ENCODE measurements at places on chromosomes 1 and 21.

GRCh38 chr1:37159102-37159501, 124.8 kb upstream of the GRIK3 start:
- DNase-seq, result no peak

DNA sequence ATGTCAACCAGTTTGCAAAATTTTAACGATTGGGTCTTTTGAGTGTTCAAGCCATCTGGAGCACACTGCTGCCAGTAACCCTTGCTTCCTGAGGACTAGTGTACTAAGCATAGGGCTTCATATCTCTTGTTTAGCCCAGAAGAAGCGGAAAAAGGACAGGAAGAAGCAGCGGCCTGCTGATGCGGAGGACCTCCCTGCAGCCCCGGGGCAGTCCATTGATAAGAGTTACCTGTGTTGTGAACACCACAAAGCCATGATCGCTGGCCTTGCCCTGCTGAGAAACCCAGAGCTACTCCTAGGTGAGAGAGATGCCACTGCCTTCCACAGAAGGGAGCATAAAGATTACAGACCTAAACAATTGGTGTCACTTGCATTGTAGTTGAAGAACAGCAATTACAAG, 8.9 kb downstream of the METTL13 start:
- DNase-seq, result no peak

- DNase-seq, result no peak
Observed at GRCh38 chr1:39508266-39508665, 16.8 kb downstream of the BMP8A start.

GRCh38 chr1:230012741-230013140, 54.3 kb upstream of the GALNT2 start:
- no peak for DNase-seq

- DNase-seq, result no peak
Observed at GRCh38 chr1:76080552-76081079, 6.1 kb downstream of the ST6GALNAC3 start.

- no peak for DNase-seq
Observed at GRCh38 chr1:44694863-44695478, 20.5 kb downstream of the ARMH1 start.

- no peak for DNase-seq
Observed at GRCh38 chr1:186627019-186627418, 53.2 kb downstream of the PTGS2 start.

DNA sequence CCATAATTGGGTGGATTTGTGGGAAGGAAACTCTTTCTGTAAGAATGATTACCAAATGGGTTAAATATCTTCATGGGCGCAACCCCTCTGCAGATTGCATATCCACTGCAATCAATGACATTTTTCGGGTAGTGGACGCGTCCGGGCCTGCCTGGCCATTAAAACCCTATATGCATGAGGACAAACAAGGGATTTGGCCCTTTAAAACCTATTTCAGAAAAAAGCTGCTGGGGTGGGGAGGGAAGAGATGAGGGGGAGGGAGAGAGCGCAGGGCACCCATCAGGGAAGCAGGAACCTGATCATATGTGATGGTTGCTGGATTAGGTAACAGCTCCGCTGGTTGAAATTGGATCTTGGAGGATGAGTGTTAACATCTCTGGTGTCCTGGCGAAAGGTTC, 228.8 kb downstream of the PBX1 start:
- no peak for DNase-seq

DNA sequence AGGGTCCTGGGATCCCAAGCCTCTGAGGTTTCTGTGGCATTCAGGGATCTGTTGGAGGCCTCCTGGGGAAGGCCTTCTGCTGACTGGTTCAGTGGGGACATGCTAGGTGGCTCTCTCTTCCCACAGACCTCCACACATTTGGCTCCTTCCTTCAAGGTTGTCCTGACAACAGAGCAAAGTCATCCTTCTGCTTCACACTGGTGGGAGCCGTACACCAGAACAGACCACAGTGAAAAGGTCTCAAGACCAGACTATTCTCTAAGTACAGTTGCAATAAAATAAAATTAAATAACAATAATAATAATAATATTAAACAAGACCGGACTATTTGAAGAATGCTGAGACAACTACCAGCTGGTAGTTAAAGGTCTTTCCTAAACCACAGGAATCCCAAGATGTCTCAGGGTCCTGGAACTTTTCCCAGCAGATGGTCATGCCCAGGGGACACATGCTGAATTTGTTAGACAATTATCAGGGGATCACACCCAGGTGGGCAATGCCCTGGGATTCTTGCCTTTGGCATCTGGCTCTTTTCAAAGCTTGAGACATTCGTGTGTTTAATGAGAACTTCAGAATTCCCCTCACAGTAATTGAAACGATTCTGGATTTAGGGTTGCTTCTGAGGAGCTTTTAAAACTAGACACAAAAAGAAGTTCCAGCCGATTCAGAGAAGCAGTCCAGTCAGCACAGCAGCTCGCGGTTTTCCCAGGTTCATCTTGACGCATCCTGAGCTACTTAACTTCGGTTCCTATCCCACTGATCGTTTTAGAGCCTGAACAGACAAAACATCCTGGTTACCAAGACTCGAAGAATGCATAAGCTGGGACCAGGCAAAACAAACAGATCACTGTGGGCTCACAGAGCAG, 22.9 kb downstream of the HTR1D start:
- DNase-seq, result no peak

DNA sequence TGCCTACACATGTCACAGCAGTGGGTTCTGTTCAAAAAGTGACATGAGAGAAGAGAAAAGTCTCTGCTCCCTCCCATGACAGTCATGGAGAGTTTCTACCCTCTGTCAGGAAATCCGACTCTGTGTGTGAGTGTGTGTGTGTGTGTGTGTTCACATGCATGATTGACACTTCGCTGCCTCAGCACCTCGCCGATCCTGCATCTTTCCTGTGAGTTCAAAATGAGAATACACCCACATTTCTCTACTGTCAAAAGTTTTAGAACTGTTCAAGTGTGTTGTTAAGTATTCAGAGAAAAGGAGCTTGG, 46.2 kb upstream of the COX20 start:
- no peak for DNase-seq

DNA sequence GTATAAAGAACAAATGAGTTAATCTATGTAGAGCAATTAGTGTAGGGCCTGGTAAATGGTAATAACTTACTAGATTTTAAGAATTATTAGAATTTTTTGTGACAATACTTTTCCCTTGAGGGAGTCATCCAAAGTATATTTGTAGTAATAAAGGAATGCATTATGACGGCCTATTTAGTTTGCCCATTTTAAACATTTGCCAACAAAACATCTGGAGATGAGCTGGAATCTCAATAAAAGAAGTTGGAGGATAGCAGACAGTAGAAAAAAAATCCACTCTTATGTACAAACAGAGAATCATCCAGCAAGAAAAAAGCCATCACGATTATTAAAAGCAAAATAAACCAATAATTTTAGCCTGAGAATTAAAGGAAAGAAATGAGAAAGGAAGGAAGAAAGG, 567.3 kb upstream of the ADAMTS5 start:
- no peak for DNase-seq

DNA sequence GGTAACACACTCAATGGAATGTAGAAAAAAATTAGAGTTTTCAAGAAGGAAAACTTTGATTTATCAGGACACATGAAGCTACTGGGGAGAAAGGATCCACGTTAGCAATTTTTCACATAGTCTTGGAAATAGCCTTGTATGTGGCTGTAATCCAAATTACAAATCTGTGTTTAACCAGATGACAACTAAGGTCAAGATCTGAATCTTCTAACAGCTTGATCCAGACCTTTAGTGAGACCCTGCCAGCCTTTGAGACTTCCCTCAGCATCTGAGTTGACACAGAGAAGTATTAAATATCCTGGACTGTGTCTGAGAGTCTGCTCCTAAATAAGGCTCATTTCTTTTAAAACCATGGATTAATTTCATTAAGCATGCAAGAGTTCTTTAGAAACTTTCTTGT, 135.9 kb upstream of the KCNK2 start:
- no peak for DNase-seq

- no peak for DNase-seq
Observed at GRCh38 chr21:17368748-17369363, 144.0 kb upstream of the CXADR start.

DNA sequence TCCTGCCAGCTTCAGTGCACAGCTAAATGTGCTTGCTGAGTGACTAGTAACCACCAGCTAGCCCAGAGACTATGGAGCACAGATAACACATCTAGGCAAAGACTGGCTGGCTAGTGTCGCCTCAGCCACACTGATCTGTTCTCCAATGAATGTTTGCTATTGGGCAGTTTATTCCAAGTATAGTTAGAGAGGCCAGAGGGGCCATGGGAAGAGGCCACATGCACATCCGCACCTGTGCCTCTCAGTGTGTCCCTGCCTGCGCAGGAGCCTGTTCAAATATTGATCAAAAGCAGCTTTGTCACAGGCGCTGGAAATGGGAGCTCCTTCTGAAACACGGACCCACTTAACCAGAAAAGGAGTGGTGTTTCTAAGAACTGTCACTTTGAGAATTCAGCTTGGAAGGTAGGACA, 51.3 kb upstream of the ATP1A1 start:
- DNase-seq, result no peak

GRCh38 chr1:18999359-18999758, 42.9 kb upstream of the IFFO2 start:
- DNase-seq, result no peak

- DNase-seq, result no peak
Observed at GRCh38 chr1:33031506-33031905, 5.2 kb downstream of the AK2 start.

DNA sequence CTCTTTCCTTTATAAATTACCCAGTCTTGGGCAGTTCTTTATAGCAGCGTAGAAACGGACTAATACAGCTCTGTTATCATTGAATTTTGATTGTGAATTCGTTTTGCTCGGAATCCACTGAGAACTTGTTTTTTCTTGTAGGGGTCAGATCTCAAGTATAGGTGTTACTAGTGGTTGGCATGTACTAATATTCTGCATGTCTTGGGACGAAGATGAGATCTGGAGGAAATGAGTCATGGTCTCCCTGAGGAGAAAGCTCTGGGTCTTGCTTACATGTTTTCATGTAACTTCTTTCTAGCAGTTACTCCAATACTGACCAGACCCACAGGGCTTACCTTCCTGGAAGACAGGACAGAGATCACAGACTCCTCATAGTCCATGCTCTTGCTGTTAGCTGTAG, 30.3 kb downstream of the ZSCAN20 start:
- no peak for DNase-seq

DNA sequence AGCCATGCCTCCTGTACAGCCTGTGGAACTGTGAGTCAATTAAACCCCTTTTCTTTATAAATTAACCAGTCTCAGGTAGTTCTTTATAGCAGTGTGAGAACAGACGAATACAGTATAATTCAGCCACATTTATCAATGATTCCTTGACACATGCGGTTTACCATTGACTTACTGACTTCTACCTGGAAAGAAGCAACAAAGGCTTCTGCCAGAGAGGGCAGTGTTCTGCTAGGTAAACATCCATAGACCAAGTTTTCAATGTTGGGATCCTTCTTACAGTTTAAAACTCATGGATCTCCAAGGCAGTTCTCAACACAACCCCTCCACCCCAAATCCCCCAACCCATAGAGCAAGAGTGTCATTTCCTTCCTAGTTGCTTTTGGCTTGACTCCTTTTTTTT, 150.6 kb downstream of the ZNF648 start:
- no peak for DNase-seq

GRCh38 chr1:156709757-156710489, 4.5 kb upstream of the CRABP2 start:
- DNase-seq, result no peak

GRCh38 chr1:245683676-245684075, 528.9 kb downstream of the KIF26B start:
- no peak for DNase-seq

GRCh38 chr1:47694011-47694890, 256.4 kb downstream of the FOXD2 start:
- DNase-seq, result no peak

GRCh38 chr1:168386949-168387586, 106.4 kb downstream of the TBX19 start:
- no peak for DNase-seq

DNA sequence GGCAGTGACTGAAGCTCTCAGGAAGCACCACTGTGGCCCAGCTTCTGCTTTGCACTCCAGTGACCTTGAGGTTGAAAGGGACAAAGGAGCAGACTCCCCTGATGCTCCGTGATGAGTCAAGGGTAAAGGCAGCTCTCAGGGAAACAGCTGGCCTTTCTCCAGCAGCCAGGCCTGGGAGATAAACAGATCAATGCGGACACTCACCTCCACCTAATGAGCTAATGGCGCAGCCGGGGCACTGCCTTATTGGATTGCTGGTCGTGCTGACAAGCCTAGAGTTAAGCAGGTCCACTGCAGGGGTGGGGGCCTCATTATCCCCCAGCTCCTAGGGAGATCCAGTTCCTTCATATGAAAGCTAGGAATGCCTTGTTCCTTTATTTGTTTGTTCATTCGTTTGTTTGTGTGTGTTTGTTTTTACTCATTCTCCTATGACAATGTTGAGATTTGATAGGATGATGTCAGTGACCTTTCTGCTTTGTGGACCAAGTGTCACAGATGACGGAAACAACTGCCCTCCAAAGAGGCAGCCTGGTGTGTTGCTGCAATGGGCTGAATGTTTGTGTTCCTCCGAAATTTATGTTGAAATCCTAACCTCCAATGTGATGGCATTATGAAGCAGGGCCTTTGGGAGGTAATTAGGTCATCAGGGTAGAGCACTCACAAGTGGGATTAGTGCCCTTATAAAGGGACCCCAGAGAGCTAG, 141.4 kb upstream of the BEND5 start:
- peak; percentile 50 for DNase-seq

DNA sequence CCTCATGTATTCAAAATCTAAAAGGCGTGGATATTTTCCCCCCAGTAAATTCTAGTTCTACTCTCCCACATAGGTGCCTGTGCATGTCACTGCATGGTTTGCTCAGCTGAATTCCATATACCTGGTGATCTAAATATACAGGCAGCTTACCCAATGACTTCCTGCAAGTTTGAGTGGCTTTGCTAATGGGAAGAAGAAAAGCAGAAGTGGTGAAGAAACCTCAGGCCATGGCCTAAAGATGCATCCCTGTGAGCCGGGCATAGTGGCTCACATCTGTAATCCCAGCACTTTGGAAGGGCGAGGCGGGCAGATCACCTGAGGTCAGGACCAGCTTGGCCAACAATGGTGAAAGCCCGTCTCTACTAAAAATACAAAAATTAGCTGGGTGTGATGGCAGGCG, 11.5 kb downstream of the SLC44A3 start:
- no peak for DNase-seq

DNA sequence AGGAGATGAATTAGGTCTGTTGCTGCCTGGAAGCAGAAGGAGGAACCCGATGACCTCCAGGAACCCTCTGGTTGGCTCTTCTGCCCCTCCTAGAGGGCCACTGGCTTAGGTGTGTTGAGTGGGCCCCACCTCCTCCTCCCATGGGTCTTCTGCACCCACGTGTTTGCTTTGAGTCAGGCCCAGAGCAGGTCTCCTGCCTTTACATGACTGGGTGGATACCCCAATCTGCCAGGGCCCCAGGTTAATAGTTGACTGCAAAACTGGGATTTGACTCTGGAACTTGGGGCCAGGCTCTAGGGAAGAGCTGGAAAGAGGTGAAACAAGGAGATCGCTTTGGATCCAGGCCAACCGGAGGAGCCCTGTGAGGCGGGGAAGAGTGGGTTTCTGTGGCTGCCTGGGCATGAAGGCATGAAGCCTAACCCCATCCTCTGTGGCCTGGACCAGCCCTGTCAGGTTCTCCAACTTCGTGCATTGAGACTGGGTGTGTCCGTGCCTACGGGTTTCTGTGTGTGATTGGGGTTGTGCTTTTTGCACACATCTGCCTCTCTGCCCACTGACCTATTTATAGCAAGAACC, 7.8 kb upstream of the LAD1 start:
- no peak for DNase-seq

- DNase-seq, result no peak
Observed at GRCh38 chr1:173210716-173211231, 3.6 kb upstream of the TNFSF4 start.

Data from Right ventricle myocardium inferior (tissue), 1 donor.